ENCODE measurements at places on chromosomes 3 and 15.

GRCh38 chr3:78613421-78613879, 1154.3 kb downstream of the ROBO1 start:
- no peak for DNase-seq

GRCh38 chr15:101063212-101063611, 144.1 kb downstream of the LRRK1 start:
- no peak for DNase-seq

- no peak for DNase-seq
These were observed 602.6 kb downstream of the PYDC2 start for GRCh38 chr3:192063570-192063969.

DNA sequence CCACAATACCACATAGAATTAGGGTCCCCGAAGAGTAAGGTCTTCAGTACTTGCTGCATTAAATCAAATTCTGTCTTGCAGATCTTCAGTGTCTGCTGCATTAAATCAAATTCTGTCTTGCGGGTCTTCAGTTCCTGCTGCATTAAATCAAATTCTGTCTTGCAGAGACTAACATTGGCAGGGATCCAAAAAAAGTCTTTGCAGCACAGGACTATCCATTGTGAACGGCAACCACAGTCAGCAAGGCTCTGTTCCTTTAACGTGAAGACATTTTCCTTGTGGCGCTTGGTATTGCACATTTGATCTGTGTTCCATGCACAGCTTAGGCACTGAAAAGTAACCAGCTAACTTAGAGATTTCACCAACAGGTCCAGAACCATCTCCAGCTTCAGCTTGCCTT, 46.8 kb upstream of the POMGNT2 start:
- no peak for DNase-seq
